ENCODE measurements at places on chromosomes 16 and 17.

DNA sequence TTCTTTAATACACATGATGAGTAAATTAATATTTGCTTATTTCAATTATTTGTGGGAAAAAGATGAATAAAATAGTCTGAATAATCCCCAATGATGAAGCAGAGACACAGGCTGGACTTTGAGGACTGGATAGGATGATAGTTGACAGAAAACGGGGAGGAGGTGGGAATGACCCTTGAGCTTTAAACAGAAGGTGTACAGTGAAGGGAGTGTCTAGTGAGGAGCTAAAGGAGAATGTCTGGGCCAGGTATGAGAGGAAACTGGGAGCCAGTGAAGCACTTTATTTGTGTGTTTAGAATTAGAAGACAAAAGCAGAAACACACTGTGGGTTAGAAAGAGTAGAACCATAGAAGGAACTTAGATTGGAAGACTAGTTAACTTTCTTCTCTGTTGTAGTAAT lies 230.4 kb upstream of the CA10 start:
- DNase-seq, result no peak

GRCh38 chr17:13004336-13004735 lies 13.5 kb downstream of the ELAC2 start:
- DNase-seq, result no peak

DNA sequence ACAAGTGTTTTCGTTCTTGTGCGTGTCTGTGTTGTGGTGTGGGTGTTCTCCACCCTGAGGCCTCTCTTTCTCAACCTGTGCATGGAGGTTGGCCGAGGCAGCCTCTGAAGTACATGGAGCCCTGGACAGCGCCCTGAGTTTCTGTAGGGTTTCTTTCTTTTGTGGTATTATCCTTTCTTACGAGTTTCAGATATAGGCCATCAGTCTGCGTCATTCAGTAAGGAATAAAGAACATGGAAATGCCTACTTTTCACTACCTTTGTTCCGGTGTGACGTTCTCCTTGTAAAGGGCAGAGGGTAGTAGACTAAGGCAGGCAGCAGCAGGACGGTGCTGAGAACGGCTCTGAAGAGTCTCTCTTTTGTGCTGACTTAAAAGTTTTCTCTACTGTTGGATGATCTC lies 18.6 kb downstream of the RAB11FIP3 start:
- no peak for DNase-seq

DNA sequence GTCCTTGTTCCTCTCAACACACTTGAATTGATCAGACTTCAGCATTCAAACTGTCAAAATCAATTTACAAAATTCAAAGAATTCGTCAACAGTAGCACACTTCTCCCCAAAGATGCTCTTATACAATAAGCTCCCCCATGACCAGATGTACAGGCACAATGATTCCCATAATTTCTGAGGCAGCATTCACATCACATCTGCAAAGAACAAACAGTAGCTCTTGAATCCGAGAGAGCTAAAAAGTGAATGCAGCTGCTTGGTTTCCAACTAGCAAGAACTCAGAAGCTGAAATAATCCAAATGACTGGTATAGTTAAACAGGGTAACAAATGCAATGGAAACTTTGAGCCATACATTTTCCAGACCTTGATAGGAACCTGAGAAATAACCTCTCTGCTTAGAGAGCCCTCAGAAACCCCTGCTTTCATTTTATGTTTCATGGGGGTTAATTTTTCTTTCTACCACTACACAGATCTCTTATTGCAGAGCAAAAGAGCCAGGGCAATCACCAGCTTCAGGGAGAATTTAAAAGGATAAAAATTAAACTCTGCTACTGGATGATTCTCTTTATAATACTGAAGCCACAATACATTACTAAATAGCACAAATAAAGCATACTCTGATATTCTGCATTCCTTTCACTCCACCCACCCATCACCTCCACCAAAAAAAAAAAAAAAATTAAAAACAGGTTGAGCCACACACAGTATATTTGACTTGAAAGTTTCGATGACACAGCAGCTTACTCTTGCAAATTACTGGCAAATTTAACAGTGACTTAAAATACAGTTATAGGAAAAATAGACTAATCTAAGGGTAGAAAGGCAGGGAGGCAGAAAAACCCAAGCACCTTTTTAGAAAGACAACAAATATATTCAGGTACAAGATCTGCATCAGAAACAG lies 23.1 kb upstream of the TMEM97 start:
- no peak for DNase-seq

GRCh38 chr17:44900894-44901293 lies 1.6 kb upstream of the EFTUD2 start:
- no peak for DNase-seq

- no peak for DNase-seq
These were observed 18.2 kb downstream of the HIGD1B start for GRCh38 chr17:44865931-44866330.

DNA sequence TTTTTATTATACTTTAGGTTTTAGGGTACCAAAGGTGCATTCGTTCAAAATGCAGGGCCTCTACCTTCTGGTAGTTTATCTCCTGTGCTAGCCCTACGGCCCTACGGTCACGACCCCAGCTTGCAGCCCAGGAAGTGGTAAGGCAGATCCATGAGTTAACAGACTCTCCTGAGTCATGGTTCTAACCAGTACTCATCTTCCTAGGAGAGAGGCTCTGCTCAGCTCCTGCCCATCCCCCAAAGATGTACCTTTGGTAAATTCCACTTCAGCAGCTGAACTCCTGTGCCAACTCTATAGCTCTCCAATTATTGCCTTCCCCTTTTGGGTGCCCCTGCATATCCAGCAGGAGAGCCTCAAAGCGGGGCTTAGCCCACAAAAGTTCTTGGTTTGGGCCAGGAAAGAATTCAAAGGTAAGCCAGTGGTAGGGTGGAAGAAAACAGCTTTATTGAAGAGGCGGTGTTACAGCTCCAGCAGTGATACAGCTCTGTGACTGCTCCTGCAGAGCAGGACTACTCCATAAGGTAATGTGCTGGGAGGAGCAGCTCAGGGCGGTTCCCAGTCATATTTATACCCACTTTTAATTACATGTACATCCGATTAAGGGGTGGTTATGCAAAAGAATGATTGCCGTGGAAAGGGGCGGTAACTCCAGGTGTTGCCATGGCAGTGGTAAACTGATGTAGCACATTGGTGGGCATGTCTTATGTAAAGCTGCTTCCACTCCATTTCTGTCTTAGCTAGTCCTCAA lies 241.4 kb downstream of the PMP22 start:
- no peak for DNase-seq

GRCh38 chr17:78019976-78020716 lies 61.6 kb downstream of the TNRC6C start:
- DNase-seq, result no peak

DNA sequence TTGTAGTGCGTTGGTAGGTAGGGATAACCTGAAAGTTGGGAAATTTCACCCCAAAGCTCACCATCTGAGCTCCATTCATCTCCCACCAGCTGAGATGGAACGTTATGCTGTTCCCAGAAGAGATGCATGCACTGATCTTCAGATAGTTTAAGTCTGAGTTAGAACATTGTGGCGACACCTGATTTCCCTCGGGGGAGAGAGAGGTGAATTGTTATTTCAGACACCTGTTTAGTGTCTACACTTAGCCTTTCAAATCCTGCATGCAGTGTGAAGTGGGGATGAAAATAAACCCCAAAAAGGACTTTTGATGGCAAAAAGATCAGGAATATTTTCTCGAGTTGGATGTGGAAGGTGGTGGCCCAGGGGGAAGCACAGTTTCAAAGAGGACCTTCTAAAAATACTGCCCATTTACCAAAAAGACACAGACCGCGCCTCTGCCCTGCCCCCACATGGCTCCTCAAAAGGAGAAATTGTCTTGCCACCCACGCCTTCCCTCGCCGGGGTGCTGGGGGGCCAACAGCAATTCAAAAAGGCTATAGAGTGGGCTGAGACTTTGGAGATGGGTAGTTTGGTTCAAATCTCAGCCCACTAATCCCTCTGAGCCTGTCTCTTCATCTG lies 11.4 kb downstream of the CIITA start:
- DNase-seq, result no peak

- DNase-seq, result no peak
These were observed 340.7 kb upstream of the DYNLRB2 start for GRCh38 chr16:80200079-80200478.

- no peak for DNase-seq
These were observed 704.3 kb downstream of the MAF start for GRCh38 chr16:78896280-78896679.

DNA sequence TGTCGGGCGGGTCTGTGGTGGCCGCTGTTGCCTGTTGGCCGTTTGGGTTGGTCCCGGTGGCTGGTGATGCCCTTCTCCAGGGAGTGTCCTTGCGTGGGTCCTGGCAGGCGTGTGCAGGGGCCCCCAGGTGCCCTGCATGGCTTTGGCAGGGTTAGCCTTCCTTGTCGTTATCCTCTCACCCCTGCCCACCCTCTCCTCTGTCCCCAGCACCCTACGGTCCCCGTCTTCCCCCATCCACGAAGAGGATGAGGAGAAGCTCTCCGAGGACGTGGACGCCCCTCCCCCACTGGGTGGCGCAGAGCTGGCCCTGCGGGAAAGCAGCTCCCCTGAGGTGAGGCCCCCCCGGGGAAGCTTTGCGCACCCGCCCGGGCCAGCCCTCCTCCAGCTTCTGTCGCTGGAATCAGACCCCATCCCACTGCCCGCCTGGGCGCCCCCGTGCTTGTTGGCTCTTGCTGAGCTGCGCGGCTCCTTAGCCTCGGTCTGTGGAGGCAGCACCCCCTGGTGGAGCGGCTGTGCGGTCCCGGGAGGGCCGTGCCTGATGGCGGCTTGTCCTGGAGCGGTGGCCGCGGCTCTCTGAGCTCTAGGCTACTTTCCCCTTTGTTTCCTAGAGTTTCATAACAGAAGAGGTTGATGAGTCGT lies 10.6 kb upstream of the NUDT16L1 start:
- DNase-seq, result no peak

DNA sequence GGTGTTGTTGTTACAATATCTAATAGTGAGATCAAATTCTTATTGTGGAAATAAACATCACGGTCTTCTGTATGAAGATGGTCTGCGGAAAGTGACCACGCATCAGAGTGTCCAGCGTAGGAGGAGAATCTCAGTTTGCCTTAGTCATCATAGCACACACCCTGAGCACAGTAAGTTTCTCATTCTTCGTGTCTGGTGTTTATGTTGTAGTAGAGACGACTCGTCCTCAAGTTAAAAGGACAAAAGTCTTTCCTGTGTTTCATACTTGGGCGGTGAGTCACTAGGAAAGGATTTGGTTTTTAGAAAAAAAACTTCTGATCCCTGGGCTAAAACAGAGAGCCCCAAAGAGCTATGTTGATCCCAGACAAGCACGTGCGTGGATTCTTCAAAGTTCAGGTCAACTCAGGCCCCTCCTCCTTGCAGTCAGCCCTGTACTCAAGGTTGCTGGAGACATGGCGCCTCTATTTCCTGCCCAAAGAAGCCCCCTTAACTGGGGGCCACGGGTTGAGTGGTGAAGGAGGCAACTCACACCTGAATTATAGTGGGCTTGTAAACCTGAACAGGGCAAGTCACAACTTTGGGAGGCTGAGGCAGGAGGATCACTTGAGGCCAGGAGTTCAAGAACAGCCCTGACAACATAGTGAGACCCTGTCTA lies 170.4 kb downstream of the ZFHX3 start:
- no peak for DNase-seq

GRCh38 chr16:10876315-10876714 lies 687 bp upstream of the CIITA start:
- DNase-seq, result no peak

DNA sequence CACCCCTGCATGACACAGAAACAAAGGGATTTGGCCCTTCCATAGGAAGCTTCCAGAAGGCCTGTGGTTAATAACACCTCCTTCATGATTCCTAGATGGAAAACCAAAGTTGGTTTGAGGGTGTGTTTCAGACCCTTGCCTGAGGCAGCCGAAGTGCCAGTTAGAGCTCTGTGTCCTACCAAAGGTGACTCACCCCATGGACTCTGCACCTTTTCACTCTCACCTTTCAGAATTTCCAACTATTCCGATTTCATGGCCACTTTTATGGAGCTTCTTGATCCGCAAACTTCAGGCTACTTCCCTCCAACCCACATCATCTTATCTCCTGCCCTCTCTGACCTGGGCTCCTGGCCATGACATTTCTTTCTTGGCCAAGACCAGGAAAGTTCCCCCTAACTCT lies 49.2 kb downstream of the MEOX1 start:
- DNase-seq, result no peak

DNA sequence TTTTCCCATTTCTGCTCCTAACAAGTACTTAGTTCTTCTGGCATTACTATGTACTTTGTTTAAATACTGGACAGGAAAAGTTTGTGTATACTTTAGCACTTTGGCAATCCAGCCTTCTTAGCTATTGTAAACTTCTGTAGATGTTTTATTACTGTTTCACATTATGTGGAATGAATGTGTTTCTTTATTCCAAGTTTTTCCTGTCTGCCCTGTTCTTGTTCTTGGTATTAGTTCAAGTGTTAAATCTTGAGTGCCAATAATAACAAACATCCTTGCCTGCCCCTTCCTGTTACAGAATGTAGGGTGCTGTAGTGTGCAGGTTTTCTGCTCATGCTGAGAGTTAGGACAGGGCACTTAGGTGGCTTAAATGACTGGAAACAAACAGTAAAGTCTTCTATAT lies 7.3 kb upstream of the CAPNS2 start:
- no peak for DNase-seq

DNA sequence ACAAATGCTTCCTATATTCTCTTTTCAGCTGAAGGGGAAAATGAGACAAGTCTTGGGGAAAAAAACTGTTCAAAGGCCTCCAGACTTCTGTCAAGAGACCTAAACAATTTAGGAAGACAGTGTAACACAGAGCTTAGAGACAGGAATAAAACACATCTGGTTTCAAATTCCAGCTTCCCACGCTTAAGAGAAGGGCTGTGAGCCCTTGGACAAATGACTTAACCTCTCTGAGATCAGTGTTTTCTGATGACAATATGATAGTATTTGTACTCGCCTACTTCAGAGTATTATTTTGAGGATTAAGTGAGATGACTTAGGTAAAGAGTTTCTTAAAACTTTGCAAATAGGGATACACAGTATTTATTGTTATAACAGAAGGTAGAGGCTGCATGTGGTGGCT lies 29.5 kb downstream of the SMURF2 start:
- DNase-seq, result no peak

GRCh38 chr16:50183316-50183715 lies 30.2 kb downstream of the TENT4B start:
- no peak for DNase-seq

DNA sequence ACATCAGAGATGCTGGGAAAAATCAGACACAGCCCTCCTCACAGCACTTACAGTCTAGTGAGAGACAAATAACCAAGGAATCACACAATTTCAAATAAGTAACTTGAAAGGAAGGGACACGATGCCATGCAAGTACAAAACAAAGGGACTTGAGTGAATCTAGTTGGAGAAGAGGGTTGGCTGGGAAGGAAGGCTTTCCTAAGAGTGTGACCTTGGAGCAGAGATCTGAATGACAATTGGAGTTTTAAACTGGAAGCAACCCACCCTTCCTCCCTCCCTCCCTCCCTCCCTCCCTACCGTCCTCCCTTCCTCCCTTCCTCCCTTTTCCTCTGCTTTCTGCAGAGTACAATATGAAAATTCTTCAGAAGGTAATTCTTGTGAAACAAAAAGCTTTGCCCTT lies 31.1 kb downstream of the ADAMTS18 start:
- no peak for DNase-seq

All from NCI-H1048 (cell line).